ENCODE measurements at places on chromosomes 16 and 17.

- no peak for DNase-seq
Observed at GRCh38 chr16:53453928-53454327, 19.7 kb downstream of the RBL2 start.

DNA sequence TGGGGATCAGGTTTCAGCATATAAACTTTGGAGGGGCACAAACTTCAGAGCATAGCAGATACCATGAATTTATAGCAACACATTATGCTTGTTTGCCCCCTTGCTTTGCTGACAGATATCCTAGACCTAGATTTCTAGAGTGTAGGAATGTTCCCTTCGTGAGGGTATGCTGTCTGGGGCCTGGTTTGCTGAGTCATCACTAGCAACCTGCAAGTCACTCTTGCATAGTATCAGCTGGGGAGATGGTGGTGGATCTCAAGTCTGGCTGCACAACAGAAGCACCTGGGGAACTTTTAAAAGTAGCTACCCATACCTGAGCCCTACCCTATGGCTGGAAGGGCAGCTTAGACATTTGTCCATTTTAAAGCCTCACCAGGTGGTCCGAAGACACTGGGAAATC lies 22.3 kb upstream of the HSBP1 start:
- no peak for DNase-seq

GRCh38 chr16:8631818-8632465 lies 10.4 kb downstream of the METTL22 start:
- no peak for DNase-seq

GRCh38 chr17:66767154-66767933 lies 67.6 kb upstream of the CACNG5 start:
- DNase-seq, result no peak

DNA sequence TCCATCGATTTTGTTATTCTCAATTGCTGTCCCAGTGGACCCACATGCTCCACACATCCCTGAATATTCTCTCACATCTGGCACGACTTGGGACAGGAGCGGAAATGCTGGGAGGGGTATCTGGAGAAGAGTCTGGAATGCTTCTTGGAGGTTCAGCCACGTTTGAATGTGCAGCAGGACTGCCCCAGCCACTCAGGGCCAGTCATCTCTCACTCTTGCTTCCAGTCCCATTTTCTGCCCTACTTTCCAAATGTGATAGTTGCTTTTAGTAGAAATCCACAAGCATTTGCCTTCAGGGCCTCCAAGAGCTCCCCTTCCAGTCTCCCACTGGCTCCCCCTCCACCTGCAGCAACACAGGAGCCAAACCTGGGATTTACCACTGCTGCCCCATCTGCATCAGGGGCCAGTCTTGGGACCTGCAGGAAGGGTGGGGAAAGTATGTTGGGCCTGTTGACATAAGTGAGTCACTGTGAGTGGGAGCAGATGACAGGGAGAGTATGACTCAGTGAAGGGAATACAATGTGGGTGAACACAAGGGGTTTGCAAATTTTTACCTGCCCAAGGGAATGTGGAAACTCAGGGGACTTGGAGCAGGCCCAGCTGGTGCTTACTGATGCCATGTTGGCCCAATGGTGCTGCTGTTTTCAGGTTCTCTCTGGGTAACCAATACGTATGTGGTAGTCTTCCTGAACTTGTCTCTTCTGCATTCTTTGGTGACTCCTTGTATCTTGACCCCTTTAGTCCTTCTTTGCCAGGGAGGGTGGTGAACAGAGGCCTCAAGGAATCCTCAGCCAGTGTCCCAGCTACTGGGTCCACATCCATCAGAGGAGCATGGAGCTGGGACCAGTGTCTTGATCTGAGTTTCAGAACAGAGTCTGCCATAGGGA lies 78.8 kb upstream of the CRHR1 start:
- DNase-seq, result peak; percentile 78

DNA sequence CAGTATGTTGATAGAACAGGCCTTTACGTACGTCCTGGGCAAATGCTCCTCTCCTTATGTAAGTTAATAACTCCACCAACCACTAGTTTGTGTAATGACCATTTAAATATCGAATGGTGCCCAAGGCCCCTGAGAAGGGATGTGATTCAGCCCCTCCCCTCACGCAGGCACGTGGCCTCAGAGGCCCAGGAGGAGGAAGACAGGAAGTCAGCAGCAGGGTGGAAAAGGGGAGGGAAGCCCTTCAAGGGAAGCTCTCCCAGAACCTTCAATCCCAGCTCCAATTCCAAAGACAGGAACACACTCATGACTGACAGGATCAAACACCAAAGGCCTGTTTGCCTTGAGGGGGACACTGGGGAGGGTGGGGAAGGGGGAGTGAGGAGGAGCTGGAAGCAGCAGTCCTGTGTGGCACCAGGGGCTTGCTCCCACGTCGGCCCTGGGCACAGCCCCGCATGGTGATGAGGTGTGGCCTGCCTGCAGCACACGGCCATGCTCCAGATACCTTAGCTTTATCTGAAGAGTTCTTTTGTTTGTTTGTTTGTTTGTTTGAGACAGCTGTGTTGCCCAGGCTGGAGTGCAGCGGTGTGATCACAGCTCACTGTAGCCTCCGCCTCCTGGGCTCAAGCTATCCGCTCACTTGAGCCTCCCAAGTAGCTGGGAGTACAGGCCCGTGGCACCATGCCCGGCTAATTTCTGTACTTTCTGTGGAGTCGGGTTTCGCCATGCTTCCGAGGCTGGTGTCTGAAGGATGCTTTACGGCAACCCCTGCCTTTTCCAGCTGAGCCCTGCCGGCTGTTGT lies 105.0 kb downstream of the ZNF778 start:
- DNase-seq, result peak; percentile 80

GRCh38 chr17:16820979-16821543 lies 131.0 kb downstream of the CCDC144A start:
- DNase-seq, result no peak

DNA sequence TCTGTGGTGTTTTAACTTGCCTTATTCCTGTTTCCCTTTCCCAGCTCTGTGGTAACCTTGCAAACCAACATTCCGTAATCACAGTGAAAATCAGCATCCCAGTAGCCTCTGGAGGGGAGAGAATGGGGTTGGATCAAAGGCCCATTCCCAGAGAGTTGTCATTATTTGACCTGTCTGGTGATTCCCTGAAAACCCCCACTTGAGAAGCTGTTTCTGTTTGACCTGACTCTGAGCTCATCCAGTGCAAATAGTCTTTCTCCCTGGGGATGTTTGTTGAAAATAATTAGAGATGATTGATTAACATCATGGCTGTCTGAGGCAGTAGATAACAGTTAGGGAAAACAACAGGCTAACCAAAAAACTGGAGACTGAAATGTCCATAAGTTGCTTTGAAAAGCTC lies 3.0 kb downstream of the CACNG1 start:
- DNase-seq, result no peak

DNA sequence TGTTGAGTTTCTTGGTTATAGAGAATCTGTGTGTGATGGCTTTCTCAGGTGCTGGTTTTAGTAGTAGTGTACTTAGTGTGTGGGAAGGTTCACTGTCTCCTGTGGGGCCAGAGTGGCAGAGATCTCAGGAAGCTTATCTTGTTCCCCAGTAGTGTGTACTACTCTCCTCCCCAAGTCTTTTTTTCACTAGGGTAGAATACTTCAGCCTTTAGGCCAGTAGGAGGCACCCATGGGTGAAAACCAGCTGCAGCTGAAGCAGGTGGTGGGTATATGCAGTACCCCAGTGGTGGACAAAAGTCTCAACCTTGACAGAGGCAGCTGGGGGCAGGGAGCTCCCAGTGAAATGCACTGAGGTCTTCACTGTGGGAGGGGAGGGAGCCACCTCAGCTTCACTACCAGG lies 109.9 kb downstream of the PHKB start:
- no peak for DNase-seq

DNA sequence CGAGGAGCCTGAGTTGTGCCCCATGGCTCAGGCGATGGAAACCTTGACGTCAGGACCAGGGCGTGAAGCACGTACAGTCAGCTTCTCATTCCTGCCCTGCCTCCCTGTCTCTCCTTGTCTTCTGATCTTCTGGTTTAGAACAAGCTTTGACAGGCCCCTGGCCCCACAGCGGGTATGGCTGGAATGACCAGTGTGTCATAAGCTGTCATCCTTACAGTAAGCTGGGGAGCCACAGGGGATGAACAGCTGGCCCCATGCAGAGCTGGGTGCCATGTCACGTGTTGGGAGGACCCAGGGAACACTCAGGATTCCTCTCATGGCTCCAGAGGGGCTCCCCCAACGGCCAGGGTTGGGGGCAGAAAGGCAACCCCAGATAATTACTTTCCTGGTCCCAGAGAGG lies 157.6 kb upstream of the PLCG2 start:
- no peak for DNase-seq

DNA sequence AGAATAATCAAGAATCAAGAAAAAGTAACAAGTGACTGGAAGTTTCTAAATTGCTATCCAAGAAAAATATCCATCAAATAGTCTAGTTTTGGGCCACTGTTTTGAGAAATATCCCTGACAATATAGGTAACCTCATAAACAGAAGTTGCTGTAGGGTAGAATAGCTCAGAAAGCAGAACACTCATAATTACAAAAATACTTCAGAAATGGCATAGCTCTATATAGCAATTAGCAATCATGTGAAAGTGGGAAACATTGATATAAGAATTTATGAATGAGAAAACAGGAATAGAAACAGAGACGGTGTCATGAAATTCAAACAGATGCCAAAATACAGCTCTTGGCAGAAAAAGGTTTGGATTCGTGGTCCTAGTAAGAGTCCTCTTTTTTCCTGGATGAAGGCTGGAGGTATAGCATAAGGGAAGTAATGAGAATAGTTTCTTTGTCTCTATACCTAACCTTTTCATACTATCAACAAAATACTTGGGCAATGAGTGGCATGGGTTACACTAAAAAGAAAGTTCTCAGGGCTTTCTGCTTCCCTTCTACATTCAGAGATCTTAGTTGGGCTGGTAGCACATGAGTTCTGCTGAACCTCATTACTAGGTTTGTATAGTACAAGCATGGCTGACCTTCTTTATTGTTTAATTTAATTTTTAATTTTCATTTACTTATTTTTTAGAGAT lies 33.5 kb downstream of the SPAG9 start:
- no peak for DNase-seq

DNA sequence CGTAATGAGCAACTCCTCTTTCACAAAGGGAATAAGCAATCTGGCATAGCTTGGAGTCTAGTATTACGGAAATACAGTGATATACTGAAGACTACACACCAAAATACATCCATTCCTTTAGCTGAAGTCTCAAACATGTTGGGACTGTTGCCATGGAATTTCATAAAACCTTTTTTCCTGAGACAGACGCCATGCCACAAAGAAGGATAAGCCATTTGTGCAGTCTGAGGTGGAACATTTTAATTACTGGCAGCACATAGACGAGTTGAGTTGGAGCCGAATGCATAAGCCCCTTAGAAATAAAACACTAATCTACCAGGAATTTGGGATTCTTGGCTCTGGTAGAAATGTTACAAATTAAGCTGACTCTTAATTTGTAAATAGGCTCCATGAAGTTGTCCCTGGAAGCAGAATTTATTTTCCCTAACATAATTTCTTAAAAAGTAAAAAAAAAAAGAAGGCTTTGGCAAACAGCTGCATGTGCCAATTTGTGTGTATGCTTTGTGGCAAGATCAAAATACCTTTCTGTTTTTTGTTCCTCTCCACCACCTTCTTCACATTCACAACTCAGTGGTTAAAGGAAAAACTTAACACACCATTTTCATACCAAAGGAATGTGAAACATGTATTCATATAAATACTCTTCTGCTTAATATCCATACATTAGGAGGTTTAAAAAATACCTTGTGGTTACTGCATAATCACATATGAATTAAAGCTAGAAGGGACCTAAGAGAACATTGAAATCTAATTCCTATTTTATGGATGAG lies 25.5 kb downstream of the GRB7 start:
- no peak for DNase-seq

- no peak for DNase-seq
Observed at GRCh38 chr17:67575325-67575724, 142.4 kb upstream of the NOL11 start.

GRCh38 chr17:38762231-38762630 lies 9.7 kb downstream of the PSMB3 start:
- no peak for DNase-seq

- DNase-seq, result no peak
Observed at GRCh38 chr16:53646506-53646905, 57.2 kb downstream of the RPGRIP1L start.

DNA sequence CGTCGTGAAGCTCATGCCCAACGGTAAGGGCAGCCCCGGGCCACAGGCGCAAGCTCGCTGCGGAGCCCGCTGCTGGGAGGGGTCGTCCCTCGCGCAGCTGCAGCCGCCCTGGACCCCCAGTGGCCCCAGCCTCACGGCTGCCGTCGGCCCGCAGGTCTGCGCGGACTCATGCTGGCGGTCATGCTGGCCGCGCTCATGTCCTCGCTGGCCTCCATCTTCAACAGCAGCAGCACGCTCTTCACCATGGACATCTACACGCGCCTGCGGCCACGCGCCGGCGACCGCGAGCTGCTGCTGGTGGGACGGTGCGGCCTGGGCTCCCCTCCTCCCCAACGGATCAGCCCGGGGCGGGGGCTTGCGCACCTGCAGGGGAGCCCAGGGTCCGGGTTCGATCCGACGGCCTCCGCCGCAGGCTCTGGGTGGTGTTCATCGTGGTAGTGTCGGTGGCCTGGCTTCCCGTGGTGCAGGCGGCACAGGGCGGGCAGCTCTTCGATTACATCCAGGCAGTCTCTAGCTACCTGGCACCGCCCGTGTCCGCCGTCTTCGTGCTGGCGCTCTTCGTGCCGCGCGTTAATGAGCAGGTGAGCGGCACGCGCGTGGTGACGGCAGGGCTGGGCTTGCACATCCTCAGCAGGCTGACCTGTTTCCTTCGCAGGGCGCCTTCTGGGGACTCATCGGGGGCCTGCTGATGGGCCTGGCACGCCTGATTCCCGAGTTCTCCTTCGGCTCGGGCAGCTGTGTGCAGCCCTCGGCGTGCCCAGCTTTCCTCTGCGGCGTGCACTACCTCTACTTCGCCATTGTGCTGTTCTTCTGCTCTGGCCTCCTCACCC lies 5.8 kb downstream of the SLC5A2 start:
- DNase-seq, result no peak

DNA sequence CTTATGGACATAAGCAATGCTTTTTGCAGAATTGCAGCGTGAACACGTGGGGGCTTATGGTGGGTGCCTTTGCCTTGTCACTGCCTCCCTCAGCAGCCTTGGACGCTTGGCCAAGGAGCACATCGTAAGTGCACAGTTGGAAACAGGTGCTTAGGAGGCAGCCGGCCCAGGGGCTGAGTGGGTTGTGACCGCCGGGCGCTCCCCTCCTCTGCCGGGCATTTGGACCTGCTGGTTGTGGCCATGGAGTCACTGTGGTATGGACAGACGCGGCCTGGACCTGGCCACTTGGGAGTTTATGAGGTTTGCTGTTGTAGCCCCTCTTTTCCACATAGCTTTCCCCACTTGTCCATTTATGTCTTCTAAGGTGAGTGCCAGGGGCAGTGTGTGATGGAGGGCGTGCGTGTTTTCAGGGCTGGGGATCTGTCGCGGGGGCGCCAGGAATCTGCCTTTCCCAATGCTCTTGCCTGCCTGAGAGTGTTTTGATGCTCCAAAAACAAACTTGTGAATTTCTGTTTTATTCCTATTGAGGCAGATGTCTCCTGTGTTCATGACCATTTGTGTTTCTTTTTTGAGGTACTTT lies 49.2 kb downstream of the PDPK1 start:
- DNase-seq, result no peak

DNA sequence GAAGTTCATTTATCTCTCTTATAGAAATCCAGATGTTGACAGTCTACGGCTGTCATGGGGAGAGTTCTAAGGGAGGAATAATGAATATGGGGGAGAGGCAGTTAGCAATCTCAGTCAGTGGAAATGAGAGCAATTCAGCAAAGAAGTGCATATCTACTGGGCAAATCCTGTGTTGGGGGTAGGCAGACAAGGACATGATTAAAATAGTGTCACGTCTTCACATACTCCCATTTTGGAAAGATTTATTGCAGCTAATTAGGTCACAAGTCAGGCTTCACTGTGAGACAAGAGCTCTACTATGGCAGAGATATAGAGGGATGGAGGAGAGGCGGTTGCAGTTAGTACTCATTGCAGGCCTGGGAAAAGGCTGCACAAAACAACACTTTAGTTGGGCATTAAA lies 29.8 kb downstream of the LRRC36 start:
- no peak for DNase-seq
